Hematopoietic multipotent progenitor cell treated with erythropoietin and hydrocortisone succinate and interleukin-3 and kit ligand, for 8 days (in vitro differentiated cells): ENCODE measurements at places on chromosomes 1 and 21.

DNA sequence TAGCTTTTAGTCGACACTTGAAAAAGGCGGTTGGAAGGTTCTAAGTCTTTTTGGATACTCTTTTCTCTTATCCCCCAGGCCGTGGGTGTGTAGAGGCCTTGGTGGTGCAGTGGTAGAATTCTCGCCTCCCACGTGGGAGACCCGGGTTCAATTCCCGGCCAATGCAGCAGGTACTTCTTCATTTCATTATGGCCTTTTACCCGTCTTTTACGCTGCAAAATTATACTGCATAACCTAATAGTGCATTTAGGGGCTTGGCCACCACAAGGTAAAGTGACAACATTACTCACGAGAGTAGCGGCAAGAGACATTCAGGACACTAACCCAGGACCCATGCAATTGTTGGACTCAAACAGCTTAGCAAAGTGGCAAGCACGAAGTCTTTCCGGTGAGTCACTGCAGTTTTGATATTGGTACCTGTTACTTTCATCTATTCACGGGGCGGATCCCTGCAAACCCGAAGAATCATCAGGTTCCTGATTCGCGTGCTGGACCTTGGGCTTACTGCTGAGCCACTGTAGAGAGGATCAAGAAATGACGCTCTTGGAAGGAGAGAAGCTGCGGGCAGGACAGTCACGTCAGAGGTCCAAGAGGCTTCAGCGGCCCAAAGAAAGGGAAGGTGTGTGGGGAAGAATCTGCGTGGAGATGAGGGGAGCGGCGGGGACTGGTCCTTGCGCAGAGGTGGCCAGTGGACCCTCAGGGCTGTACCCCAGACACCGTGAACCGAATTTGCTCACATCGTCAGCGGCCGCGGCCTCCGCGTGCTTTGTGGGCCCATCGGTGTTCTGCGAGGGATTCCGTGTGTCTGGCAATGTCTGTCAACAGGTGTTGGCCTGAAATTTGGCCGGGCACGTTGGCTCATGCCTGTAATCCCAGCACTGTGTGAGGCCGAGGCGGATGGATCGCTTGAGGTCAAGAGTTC is 12.9 kb upstream of the RNU1-4 start:
- DNase-seq, result peak; percentile 71

GRCh38 chr1:15876357-15877055 is 29.0 kb downstream of the SPEN start:
- no peak for DNase-seq

- peak; percentile 83 for DNase-seq
Measured at GRCh38 chr1:51296383-51297357, 33.7 kb downstream of the TTC39A start.

- no peak for DNase-seq
Measured at GRCh38 chr1:116019653-116020253, 43.4 kb downstream of the SLC22A15 start.

GRCh38 chr1:156409439-156409838 is 40.4 kb downstream of the RHBG start:
- no peak for DNase-seq

- DNase-seq, result peak; percentile 93
Measured at GRCh38 chr1:92804721-92805201, 19.9 kb upstream of the EVI5 start.
